ENCODE measurements at places on chromosomes 5 and 9.

DNA sequence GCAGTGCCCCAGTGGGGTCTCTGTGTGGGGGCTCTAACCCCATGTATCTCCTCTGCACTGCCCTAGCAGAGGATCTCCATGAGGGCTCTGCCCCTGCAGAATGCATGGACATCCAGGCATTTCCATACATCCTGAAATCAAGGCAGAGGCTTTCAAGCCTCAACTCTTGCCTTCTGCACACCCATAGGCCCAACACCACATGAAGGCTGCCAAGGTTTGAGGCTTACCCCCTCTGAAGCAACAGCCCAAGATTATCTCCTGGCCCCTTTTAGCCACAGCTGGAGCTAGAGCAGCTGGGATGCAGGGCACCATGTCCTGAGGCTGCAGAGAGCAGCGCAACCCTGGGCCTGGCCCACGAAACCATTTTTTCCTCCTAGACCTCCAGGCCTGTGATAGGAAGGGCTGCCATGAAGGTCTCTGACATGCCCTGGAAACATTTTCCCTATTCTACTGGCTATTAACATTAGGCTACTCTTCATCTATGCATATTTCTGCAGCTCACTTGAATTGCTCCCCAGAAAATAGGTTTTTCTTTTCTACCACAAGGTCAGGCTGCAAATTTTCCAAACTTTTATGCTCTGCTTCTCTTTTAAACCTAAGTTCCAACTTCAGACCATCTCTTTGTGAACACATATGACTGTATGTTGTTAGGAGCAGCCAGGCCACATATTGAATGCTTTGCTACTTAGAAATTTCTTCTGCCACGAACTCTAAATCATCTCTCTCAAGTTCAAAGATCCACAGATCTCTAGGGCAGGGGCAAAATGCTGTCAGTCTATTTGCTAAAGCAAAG, 18.4 kb downstream of the NR3C1 start:
- H3K4me3 ChIP-seq: no peak overlapping the region
- peaks cover 23% of the 10 kb centered on the region for H3K4me1 ChIP-seq
- DNase-seq: no peak
- no peaks in the 10 kb centered on the region for H3K27me3 ChIP-seq
- H3K27ac ChIP-seq: no peak overlapping the region

GRCh38 chr5:33479311-33479710, 38.5 kb downstream of the TARS1 start:
- H3K36me3 ChIP-seq: peaks cover 51% of the 10 kb centered on the region
- no peak overlapping the region for H3K4me3 ChIP-seq
- H3K27ac ChIP-seq: no peak overlapping the region
- DNase-seq: no peak

DNA sequence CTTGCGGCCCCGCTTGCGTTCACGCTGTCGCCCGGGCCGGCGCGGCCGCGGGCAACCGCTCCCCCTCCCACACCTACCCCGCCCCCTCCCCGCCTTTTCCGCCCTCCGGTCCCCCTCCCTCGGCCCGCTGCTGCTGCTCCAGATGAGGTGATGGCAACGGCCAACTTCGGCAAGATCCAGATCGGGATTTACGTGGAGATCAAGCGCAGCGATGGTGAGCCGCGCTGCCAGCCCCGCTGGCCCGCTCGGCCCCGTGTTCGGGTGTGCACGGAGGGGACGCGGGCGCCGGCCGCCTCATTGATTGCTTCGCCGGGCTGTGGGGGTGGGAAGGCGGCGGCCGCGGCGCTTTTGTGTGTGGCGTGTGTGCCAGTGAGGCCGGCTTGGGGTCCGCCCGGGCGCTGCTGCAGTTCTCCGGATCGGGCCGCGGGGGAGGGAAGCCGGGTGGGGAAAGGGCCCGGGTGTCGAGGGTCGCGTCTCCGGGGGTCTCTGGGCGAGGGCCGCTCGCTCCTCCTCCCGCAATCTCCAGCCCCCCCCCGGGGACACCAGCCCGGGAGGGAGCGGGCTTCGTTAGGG, 403 bp downstream of the KIF2A start:
- no peaks in the 10 kb centered on the region for H3K36me3 ChIP-seq
- peak overlapping the region; percentile 97 for H3K4me3 ChIP-seq
- DNase-seq: peak; percentile 76
- no peaks in the 10 kb centered on the region for H3K4me1 ChIP-seq
- no peaks in the 10 kb centered on the region for H3K27me3 ChIP-seq
- H3K27ac ChIP-seq: peak overlapping the region; percentile 92

DNA sequence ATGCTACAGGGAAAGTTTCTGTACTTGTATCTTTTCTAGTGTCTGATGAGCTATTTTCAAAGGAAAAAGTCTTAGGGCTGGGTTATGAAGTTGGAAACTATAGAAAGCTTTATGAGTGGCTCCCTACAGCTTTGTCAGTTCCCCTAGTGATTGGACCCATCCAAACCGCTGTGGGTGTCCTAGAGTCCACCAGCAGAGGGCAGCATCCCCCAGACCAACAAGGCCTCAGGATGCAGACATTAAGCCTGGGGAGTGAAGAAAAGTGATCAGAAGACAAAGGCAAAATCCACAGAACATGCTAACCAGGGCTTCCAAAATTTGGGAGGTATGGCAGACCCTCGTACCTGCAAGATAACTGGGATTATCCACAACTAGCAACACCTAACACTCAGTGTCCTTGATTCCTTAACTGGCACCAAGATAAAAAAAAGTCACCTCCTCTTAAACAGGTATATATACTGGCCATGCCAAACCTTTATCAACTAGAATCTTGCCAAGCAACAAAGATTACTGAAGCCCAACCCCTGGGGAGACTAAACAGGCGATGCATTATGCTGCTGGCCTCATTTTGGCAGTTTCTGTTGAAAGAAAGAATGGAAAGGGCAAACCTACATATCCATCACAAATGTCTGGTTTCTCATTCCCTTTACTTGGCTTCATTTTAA, 110.4 kb upstream of the NR5A1 start:
- H3K4me1 ChIP-seq: no peaks in the 10 kb centered on the region
- H3K27me3 ChIP-seq: no peaks in the 10 kb centered on the region
- H3K4me3 ChIP-seq: no peak overlapping the region
- no peak overlapping the region for H3K27ac ChIP-seq

GRCh38 chr5:124276166-124276565, 470.3 kb downstream of the ZNF608 start:
- no peak overlapping the region for H3K4me3 ChIP-seq
- no peak for DNase-seq
- H3K36me3 ChIP-seq: no peaks in the 10 kb centered on the region
- H3K27me3 ChIP-seq: no peaks in the 10 kb centered on the region

GRCh38 chr5:67015541-67016191, 180.9 kb downstream of the CD180 start:
- peak overlapping the region; percentile 39 for H3K4me3 ChIP-seq
- H3K36me3 ChIP-seq: no peaks in the 10 kb centered on the region
- DNase-seq: no peak
- H3K27ac ChIP-seq: peak overlapping the region; percentile 74

DNA sequence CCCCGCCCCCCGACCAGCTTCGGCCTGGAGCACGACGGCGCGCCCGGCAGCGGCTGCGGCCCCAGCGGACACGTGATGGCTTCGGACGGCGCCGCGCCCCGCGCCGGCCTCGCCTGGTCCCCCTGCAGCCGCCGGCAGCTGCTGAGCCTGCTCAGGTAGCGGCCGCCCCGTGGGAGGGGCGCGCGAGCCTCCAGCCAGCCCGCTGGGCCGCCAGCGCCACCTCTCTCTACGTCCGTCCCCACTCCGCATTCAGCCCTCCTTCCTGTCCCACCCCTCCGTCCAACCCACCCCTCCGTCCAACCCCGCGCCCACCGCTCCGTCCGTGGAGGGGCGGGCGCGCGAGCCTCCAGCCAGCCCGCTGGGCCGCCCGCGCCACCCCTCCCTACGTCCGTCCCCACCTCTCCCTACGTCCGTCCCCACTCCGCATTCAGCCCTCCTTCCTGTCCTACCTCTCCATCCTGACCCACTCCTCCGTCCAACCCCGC, 6.5 kb downstream of the ADAMTS13 start:
- no peak for DNase-seq
- H3K4me1 ChIP-seq: no peaks in the 10 kb centered on the region
- H3K4me3 ChIP-seq: peak overlapping the region; percentile 32

- H3K4me3 ChIP-seq: no peak overlapping the region
- no peaks in the 10 kb centered on the region for H3K27me3 ChIP-seq
- H3K27ac ChIP-seq: no peak overlapping the region
- peaks cover 98% of the 10 kb centered on the region for H3K4me1 ChIP-seq
- no peaks in the 10 kb centered on the region for H3K36me3 ChIP-seq
Observed at GRCh38 chr9:111904026-111904425, 7.4 kb downstream of the UGCG start.

DNA sequence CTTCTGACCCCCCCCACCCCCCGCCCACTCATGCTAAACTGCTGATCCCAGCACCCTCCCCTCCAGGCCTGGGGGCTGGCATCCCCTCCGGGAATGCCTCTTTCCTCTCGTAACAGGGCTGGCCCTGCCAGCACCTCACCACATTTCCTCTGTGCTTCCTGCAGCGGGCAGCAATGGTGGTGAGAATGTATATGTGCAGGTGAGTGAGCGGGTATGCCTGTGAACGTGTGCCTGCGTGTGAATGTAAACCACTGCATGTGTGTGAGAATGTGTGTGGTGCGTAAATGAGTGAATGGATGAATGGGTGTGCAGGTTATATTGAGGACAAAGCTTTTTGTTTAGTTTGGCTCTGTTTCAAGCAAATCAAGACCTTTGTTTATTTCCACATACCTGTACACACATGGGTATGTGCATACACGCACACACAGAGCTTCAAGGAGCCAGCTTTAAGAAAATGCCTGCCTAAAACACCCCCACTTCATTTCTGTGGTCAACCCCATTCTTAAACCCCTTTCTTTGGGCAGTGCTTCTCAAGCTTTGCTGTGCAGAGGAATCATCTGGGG, 95.7 kb upstream of the SHB start:
- H3K27me3 ChIP-seq: no peaks in the 10 kb centered on the region
- H3K27ac ChIP-seq: no peak overlapping the region
- no peaks in the 10 kb centered on the region for H3K36me3 ChIP-seq
- H3K4me1 ChIP-seq: no peaks in the 10 kb centered on the region
- no peak overlapping the region for H3K4me3 ChIP-seq

DNA sequence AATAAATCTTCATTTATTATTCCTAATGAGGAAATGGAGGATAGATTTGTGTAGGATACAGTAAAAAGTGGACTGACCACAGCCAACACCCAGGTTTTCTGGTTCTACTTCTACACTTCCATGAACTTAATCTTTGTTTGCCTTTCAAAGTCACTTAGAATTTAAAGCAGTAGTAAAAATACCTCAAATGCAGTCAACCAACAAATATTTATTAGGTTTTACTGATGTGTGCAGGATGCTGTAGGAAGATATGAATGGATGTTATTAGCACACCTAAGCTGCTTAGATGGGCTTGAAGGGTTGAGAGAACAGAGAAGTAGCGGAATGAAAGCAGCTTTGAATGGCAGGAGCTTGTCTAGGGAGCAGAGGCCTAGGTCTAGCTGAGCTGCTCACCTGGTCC, 201.1 kb downstream of the PALM2AKAP2 start:
- no peak overlapping the region for H3K4me3 ChIP-seq
- no peaks in the 10 kb centered on the region for H3K36me3 ChIP-seq
- no peaks in the 10 kb centered on the region for H3K27me3 ChIP-seq
- no peak for DNase-seq
- no peak overlapping the region for H3K27ac ChIP-seq

GRCh38 chr5:31412324-31412723, 119.6 kb downstream of the DROSHA start:
- no peaks in the 10 kb centered on the region for H3K27me3 ChIP-seq
- H3K4me3 ChIP-seq: no peak overlapping the region
- no peak overlapping the region for H3K27ac ChIP-seq
- DNase-seq: no peak
- H3K36me3 ChIP-seq: no peaks in the 10 kb centered on the region

DNA sequence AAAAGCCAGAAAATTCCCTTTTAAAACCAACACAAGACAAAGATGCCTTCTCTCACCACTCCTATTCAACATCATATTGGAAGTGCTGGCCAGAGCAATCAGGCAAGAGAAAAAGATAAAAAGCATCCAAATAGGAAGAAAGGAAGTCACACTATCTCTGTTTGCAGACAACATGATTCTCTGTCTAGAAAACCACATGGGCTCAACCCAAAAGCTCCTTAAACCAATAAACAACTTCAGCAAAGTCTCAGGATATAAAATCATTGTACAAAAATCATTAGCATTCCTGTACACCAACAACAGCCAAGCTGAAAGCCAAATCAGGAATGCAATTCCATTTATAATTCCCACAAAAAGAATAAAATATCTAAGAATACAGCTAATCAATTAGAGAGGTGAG, 112.0 kb downstream of the ADAMTSL1 start:
- H3K4me3 ChIP-seq: no peak overlapping the region
- no peak overlapping the region for H3K27ac ChIP-seq
- no peaks in the 10 kb centered on the region for H3K27me3 ChIP-seq
- no peaks in the 10 kb centered on the region for H3K36me3 ChIP-seq

- no peak overlapping the region for H3K27ac ChIP-seq
- H3K4me1 ChIP-seq: no peaks in the 10 kb centered on the region
- no peaks in the 10 kb centered on the region for H3K27me3 ChIP-seq
- peaks cover 7% of the 10 kb centered on the region for H3K36me3 ChIP-seq
Observed at GRCh38 chr9:76700916-76701315, 63.3 kb upstream of the PCA3 start.

DNA sequence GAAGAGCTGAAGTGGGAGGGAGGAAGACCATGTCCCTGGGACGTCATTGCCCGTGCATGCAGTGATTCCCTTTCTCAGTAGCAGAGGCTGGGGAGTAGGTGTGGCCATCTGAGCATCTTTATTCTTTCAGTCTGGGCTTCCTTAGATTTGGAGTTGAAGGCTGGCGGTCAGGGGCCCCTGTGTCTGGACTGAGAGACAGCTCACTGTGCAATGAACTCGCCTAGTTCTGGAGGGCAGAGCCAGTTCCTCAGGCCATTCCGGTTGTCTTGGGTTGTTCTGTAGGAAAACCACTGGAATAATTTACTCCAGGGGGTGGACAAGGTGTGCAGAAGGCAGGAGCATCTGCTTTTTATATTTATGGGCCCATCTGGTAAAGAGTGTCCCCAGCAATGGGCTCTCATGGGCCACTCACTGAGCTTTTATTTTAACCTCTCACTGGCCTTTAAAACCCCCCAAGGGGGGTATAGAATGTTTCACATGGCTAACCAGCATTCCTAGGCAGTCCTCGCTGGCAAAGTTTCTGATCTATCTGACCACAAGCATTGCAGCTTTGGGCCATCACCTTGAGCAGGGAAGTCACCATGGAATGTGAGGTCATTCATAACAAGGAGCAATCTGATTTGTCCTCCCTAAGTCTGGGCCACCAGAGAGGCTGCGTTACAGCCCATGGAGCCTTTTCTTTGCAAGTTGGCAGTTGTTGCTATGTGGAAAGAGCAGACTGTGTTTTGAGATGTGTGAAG, 9.2 kb downstream of the STC2 start:
- H3K36me3 ChIP-seq: no peaks in the 10 kb centered on the region
- no peaks in the 10 kb centered on the region for H3K4me1 ChIP-seq
- H3K27me3 ChIP-seq: no peaks in the 10 kb centered on the region
- DNase-seq: no peak
- H3K27ac ChIP-seq: peak overlapping the region; percentile 81

DNA sequence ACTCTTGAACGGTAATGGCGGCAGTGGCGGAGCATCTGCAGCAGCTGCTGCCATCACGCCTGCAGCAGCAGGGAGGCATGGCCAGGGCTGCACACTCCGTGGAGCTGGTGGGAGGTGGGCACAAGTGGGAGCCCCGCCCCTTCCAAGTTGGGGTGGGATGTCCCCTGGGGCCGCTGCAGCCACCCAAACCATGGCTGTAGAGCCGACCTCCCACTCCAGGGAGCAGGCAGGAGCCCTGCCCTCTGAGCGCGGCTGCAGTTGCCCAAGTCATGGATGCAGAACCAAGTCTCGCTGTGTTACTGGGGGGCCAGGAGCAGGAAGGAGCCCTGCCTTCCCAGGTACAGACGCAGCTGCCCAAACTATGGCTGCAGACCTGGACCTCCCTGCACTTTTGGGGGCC, 215.3 kb upstream of the VLDLR start:
- no peaks in the 10 kb centered on the region for H3K4me1 ChIP-seq
- no peaks in the 10 kb centered on the region for H3K27me3 ChIP-seq
- H3K27ac ChIP-seq: no peak overlapping the region
- H3K36me3 ChIP-seq: no peaks in the 10 kb centered on the region
- no peak overlapping the region for H3K4me3 ChIP-seq
- no peak for DNase-seq
